Stimulated activated CD8-positive, alpha-beta memory T cell treated with anti-CD3 and anti-CD28 coated beads, Interleukin-4, amount 100 ng/mL, for 4 hours (primary cell): ENCODE measurements at places on chromosomes 6 and 20.

DNA sequence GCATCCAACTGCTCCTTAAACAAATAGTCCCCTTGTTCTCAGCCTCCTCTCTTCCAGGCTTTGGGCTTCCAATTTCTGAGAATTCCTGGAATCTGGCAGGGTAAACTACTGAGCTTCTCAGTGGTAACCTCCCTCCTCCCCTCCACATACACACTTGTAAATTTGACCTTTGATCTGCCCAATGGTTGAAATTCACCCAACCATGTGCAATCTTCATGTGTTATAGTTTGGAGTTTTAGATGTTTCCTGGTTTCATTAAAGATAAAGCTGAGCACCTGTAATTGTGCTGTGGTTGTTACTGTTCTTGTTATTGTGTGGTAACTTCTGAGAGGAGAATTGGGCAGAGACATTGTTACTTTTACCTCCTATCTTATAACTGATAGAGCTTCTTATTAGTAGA, 328.4 kb downstream of the TPBG start:
- DNase-seq, result no peak

- DNase-seq, result no peak
Observed at GRCh38 chr6:159887761-159888160, 3.0 kb upstream of the MAS1 start.

DNA sequence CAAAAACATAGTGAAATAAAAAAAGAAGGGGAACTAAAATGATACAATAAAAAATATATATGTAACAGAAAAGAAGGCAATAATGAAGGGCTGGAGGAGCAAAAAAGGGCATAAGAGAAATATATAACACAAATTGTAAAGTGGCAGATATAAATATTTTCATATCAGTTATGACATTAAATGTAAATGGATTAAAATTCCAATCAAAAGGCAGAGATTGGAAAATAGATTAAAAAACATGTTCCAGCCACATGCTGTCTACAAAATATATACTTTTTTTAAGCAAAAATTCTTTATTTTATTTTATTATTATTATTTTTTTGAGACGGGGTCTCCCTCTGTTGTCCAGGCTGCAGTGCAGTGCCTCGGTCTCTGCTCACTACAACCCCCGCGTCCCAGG, 23.9 kb upstream of the NT5E start:
- DNase-seq, result no peak

DNA sequence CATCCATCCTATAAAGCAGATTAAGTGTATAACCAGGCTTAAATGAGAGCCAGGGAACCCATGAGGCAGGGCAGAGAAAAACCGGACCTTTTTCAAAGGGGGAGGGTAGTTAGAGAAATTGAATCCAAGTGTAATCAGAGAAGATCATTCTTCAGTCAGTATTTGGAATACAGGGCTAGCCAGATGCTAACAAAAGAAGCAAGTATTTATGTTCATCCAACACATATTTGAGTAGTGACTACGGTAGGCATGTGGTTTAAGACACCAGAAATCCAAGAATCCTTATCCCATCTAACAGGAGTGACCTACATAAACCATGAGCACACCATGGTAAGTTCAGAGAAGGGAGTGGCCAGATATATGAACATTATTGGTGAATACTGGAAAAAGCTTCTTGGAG, 46.8 kb upstream of the FAM83C start:
- no peak for DNase-seq

DNA sequence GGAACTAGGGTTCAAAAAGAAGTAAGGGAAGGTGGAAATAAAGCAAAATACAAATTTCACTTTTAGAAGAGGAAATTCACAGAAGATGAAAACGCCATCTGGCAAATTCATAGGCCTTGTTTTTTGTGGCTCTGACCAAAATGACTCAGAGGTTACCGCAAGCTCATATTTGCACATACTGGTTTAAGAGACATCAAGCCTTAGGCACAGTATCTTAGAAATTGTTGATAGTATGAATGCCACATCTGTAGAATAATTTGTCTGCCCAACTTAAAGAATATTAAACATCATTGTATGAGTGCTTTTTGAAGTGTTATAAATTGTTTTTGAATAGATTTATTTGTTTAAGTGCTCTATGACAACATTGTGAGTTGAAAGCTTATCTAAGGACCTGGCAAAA, 10.6 kb downstream of the TAAR1 start:
- no peak for DNase-seq

DNA sequence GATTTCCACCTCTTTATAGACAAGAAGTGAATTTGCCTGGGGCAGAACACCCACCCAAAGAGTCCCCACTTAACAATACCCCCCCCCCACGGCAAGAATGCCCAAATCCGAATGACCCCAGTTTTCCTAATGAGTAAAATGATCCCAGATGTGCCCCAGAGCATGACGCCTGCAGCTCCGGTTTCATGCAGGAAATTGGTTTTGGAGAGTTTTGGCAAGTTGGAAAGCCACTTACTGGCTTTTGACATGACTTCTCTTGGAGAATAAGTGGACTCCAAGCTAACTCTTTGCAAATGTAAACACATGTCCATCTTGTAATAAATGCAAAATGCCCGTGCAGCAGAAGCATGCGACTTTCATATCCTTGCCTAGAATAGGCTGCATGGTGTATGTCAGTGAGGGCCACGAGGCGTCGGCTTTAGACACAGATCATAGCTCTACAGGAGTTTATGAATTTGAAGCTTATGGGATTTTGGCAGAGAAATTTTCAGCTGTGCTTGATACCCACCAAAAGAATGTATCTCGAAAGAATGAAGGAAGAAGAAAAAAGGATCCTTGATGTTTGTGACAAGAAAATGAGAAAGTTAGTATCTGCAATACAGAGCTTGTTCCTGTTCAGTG, 24.2 kb downstream of the EDN3 start:
- no peak for DNase-seq
